NCI-H146 (cell line): ENCODE measurements at places on chromosomes 4 and X.
A peak's percentile ranks its signal among the peaks of the same experiment; 100 is the strongest.

- DNase-seq: no peak
Measured at GRCh38 chrX:137848266-137848905, 282.5 kb downstream of the ZIC3 start.

- no peak for DNase-seq
Measured at GRCh38 chrX:151970027-151970426, 4.4 kb downstream of the GABRE start.

DNA sequence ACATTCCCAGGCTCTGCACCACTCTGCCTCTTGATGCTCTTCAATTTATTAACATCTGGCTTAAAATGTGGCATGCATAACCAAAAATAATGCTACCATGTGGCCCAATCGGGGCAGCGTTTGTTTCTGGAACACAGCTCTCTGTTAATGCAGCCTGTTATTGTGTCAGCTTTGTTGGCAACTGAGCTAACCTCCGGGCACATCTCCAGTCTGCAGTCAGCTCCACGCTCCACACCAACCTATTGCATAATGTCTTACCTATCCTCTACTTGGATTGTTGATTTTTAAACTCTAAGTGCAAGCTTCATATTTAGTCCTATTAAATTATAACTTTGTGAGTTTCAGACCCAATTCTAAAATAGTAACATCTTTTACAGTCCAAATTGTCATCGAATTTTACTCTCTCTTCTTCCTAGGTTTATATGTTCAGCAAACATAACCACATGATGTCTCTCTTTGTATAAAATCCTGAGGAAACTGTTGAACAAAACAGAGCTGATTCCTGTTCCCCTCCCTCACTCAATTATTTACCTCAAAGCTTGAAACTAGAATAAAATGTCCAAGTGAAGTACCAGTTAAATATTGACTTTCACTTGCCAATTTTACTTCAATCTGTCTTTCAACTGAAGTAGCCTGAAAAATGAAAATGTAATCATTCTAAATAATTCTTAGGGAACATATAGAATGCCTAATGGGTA lies 92.2 kb upstream of the RAPGEF2 start:
- peak; percentile 59 for DNase-seq

DNA sequence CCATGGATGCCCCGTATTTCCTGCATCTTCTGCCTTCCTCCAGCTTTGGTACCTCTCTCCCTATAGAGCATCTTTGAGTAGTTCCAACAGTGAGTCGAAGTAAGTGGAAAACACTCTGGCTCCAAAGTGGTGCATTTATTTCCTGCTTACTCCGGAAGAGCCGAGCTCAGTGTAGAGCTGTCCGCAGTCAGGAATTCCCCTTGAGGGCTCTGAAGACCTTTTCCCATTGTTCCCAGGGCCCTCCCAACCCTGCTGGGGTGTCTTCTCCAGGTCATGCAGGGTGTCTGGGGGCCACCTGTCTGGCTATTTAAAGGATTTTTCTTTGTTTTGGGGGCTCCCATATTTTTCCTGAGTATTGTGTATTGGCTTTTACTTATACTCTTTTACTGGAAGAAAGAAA lies 118.6 kb upstream of the MXRA5 start:
- no peak for DNase-seq

DNA sequence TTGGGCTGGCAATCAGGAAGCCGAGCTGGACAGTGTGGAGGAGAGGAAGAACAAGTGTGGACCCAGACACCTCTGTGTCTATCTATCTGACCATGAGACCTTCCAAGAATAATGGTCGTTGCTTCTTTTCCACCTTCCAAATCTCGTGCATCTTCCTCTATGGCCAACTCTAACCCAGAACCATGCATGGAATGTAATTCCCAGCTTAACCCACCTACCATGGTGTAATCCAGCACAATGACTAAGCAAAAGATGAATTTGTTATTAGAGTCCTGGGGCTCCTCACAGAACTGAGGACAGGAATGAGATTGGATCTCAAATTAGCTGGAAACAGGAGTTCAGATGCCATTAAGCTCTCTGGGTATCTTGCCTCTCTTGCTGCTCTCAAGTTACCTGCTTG lies 17.4 kb upstream of the TMEM184C start:
- no peak for DNase-seq

- DNase-seq: no peak
Measured at GRCh38 chr4:85370400-85371032, 104.4 kb upstream of the ARHGAP24 start.

GRCh38 chr4:105025263-105026017 lies 121.2 kb upstream of the TET2 start:
- no peak for DNase-seq

DNA sequence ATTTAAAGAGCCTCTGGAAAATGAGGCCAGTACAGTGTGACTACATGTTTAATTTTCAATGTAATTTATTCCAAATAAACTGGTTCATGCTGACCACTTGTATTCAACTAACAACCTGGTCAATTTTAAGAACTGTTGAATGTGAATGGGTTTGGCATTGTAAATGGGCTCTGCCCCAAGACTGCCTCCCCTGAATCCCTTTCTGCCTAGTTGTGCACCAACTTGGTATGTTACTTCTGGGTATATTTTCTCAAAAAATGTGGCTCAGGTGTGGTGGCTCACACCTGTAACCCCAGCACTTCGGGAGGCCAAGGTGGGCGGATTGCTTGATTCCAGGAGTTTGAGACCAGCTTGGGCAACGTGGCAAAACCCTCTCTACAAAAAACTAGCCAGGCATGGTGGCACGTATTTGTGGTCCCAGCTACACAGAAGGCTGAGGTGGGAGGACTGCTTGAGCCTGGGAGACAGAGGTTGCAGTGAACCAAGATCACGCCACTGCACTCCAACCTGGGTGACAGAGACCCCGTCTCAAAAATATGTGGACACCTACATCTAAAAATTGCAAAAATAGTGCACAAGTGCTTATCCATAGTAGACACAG lies 7.2 kb downstream of the RPL9 start:
- DNase-seq: no peak

GRCh38 chr4:165210566-165210965 lies 3.2 kb downstream of the KLHL2 start:
- DNase-seq: no peak

GRCh38 chr4:173794662-173795061 lies 264.6 kb upstream of the HAND2 start:
- DNase-seq: no peak

GRCh38 chrX:145735036-145735435 lies 82.6 kb upstream of the SLITRK2 start:
- no peak for DNase-seq

DNA sequence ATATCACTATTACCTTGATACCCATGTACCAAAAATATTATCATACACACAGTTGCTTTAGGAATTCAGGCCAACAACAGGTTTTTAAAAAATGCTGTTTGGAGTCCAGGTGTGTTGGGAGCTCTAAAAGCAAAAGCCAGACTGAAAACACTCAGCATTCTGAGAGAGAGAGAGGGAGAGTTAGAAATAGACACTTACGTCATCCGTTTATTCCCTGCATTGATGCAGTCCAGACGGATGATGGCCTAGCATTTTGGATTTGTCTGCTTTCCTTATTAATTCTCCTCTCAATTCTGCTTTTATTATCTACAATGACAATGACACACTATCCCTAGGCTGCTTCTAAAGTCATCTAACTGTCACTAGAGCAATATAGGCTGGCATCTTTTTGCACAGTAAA lies 358.3 kb upstream of the BOD1L1 start:
- DNase-seq: no peak

DNA sequence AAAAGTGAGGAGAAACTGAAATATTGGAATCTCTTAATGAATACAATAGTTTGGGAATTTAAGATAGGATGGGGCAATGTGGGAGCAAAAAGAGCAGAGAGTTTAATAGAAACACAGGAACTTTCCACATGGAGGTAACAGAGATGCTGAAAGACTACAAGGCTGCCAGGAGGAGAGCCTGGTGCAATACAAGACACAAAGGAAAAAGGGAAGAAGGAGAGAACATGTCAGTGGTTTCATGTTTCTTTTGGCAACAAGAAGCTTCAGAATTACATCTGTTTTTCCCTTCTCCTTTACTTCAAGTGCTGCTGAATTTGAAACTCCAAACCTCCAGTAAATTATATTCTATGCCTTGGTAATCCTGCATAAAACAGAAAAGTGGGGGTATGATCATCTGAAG lies 474.3 kb downstream of the FAT4 start:
- DNase-seq: no peak

- no peak for DNase-seq
Measured at GRCh38 chr4:142331646-142332045, 514.5 kb downstream of the INPP4B start.

GRCh38 chrX:149881081-149881711 lies at the start of gene MAGEA8:
MAGEA8 (plus strand) TSS chrX:149881183; CDS start chrX:149884273, 3,090 bp downstream.
- peak; percentile 77 for DNase-seq

- DNase-seq: no peak
Measured at GRCh38 chrX:31715675-31716074, 643.8 kb upstream of the FTHL17 start.

- no peak for DNase-seq
Measured at GRCh38 chr4:54226404-54227255, 2.5 kb upstream of the PDGFRA start.

GRCh38 chr4:111937368-111937767 lies 207.9 kb upstream of the FAM241A start:
- DNase-seq: no peak

GRCh38 chr4:17260166-17260907 lies 251.6 kb downstream of the QDPR start:
- DNase-seq: no peak

DNA sequence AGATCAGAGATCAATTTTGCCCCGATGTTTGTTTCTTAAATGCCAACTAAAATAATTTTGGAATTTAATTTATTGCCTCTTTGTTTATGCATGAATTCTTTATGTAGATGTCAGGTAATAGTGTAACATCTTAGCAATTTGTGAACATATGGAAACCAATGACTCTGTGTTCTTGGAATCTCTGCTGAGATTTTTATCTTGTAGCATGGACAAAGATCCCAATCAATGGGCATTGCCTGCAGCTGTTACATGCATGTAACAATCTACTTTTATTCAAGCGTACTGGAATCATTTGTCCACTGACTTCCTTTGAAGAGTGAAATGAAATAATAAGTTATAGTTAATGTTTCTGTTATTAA lies 61.6 kb upstream of the ARSJ start:
- no peak for DNase-seq

DNA sequence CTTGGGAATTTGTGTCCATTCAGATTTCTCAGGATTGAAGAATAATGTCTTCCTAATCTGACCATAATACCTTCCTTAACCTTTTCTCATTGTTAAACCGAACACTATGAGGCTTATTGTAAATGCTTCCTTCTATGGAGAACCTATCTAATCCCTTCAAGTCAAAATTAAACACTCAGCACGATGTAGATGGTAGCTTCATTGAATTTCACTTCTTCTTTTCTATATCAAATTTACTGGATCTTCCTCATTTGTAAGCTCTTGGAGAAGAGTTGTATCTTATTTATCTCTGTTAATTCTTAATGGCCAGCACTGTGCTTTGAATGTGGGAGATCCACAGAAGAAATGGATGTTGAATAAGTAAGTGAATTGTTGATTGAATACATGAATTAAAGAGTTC lies 109.0 kb upstream of the RAPGEF2 start:
- DNase-seq: no peak

DNA sequence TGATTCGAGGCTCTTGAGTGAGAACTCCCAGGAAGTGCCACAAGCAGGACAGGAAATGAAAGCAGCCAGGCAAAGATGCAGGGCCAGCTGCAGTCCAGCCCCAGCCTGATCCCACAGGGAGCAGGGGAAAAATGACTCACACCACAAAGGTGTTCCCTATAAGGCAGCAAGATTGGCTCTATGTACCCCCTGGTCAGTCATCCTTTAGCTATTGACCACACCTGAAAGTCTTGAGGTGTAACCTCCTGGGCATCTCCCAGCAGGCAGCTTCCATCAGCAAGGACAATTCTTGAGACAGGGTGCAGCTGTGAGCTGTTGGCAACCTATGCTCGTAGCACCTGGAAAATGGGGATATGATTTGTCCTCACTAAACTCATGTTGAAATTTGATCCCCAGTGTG lies 27.9 kb upstream of the EXOC1L start:
- DNase-seq: no peak

GRCh38 chrX:46262304-46262703 lies 282.9 kb downstream of the ZNF674 start:
- DNase-seq: no peak

GRCh38 chr4:17695341-17695740 lies 80.9 kb downstream of the MED28 start:
- no peak for DNase-seq

- peak; percentile 78 for DNase-seq
Measured at GRCh38 chrX:121356139-121356849, 308.9 kb downstream of the GLUD2 start.

DNA sequence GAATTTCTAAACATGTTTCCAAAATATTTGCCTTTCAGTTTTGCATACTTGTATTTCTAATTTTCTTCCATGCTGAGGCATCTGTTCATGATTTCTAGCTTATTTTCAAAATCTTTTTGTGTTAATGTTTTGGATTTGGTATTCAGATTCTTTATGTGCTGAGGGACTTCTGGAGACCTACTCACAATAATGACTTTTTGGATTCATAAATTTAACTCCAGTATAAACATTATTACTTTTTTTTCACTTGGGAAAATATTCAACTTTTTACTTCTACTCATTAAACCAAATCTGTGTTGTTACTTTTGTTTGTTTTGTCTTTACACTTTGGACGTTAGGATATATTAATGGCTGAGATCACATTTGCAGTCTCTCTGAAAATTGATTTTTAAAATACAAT lies 183.7 kb downstream of the TENM3 start:
- DNase-seq: no peak

DNA sequence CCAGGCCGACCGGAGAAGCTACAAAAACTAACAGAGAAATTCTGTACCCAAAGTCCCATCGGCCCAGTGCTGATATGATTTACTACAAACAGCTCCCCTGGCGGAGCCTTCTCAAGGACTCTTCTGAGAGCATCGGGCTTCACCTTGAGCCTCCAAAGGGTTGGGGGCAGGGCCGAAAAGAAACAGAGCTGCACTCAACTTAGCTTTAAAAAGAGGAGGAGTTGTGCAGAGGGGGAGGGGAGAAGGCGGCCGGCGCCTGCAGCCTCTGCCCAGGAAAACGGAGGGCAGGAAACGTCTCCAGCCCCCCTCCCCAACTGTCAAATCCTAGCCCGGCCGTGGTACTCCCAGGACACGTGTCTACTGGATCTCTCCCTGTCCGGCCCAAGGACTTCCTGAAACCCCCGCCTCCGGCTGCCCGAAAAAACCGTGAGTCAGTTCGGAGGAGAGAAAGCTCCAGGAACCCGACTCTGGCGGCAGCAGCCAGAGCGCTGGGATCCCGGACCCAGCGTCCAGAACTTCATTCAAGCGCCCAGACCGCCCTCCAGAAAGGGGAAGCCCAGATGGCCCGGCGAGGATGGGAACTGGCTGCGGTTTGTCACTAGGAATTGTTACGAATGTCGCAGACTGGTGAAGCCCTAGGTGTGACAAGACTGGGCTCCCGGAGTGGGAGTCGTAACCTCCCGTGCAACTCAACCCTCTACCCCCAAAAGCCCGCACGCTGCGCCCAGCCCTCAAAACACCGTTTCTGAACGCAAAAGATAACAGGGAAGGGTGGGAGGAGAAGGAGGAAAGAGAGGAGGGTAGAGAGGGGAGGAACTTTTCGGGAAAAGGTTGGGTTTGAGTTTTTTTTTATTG lies 973 bp downstream of the ADAMTS3 start:
- DNase-seq: peak; percentile 5
